ENCODE measurements at places on chromosomes 12 and 14.

- no peak for DNase-seq
Observed at GRCh38 chr14:39860596-39861228, 428.5 kb upstream of the FBXO33 start.

DNA sequence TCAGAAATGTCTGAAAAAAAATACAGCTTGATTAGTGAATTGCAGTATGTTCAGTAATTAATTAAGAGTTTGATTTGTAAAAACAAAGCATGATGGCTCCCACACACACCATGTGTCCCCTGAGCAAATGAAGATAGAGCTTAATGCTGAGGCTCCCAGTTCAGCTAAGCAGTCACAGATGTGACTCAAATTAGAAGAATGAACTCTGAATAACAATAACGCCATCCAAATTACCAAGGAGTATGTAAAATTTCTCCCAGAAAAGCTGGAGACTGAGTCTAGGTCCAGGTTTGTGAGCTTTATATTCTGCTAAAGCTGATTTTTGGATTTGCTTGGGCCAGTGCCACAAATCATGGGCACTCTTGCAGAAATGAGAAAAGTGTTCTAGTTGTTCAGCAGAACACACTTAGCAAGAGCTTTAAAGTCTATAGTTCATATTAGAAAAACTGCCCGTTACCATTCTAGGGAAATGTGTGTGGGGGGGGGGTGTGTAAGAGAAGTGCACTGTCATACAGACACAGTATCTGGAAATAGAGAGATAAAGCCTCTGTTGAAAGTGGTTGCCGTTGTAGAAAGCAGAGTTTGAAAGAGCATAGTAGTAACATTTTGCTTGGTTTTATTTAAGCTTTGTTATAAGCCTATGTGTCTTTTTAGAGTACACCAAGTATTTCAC is 253.1 kb downstream of the BCAT1 start:
- DNase-seq = peak; percentile 10

DNA sequence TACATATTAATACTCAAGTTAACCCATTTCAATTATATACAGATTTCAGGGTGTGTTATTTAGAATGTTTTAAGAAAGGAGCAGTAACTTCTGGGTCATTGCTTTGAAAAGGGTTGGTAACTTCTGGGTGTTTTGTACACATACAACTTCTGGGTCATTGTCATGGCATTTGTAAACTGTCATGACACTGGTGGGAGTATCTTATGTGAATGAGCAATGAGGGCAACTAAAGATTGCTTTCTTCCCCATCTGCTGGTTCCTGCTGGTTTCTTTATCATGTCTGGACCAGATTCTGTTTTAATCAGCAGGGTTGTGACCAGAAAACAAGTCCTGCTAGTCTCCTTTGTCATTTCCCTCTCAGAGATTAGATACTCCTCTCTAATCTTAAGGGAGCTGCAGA is 713.3 kb downstream of the LRFN5 start:
- DNase-seq = no peak

GRCh38 chr14:65222440-65222858 is 120.1 kb upstream of the MAX start:
- DNase-seq = peak; percentile 71

DNA sequence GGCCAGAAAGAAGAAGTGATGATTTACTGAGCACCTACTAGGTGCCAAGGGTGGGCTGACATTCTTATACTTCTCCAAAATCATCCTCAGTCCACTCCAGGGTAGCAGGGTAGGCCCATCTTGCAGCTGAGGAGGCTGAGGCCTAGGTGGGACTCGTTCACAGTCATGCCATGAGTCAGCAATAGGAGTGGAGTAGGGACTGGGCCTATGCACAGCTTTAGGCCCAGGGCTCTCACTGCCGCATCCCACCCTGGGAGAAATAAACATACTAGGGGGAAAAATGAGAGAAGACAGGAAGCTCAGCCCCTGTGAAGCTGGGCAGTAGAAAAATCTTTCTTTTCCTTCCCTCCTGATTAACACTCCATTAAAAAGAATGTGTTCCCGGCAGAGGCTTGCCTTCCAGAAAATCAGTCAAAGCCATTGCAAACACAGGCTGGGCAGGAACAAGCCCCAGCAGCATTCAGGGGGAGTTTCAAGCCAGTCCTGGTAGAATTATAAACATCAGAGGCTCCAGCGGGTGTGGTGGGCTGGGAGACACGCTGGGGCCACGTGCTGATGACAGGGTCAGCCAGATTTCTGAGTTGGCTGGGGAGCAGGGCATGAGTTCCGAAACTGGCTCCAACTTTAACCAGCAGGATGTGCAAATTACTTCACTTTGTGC is 1.8 kb downstream of the HSPB8 start:
- DNase-seq = peak; percentile 16

GRCh38 chr12:51632623-51633022 is 41.6 kb downstream of the SCN8A start:
- no peak for DNase-seq

- no peak for DNase-seq
Observed at GRCh38 chr14:52356025-52356424, 41.9 kb downstream of the PTGER2 start.

- no peak for DNase-seq
Observed at GRCh38 chr12:9868311-9868801, 798 bp downstream of the CLEC2B start.

- peak; percentile 6 for DNase-seq
Observed at GRCh38 chr12:42789808-42790760, 200.5 kb upstream of the PRICKLE1 start.

DNA sequence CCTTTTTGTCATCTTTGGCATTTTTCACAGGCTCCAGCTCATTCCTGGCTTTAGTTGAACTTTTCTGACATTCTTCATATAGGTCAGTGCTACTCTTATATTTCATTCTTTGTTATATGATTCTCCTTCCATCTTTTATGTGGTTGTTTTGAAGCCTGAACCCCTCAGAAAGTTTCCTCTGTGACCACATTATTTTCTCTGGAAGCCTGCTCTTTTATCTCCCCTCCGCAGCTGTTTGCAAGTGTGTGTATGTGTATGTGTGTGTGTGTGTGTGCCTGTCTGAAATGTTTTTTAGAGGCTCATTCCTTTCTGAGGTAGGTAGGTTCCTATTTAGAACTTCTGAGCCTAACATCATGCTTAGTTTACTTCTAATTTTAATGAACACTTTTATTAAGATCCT is 47.6 kb downstream of the ANO4 start:
- peak; percentile 84 for DNase-seq

DNA sequence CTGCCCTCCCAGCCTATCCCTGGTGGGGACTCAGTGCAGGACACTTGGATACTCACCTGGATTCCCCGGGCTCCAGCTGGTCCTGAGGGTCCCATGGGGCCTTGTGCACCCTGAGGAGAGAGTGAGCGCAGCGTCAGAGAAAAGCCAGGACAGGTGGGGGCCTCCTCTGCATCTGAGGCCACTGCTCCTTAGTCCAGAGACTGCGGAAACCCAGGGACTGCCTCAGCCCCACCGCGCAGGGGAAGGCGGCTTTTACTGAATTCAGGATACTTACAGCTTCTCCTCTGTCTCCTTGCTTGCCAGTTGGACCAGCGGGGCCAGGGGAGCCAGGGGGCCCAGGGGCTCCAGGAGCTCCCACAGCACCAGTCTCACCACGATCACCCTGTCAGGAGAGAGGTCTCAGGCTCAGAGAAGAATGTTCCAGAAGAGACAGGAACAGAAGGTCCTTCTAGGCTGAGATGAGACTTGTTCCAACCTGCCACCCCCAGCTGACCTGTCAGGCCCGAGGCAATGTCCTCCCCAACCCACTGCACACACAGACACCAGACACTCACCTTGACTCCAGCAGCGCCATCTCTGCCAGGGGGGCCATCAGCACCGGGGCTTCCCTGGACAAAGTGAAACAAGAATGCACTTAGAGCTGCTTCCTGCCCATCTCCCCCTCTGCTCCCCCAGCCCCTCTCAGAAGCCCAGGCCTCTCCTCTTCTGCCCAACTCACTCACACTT is 13.8 kb downstream of the TMEM106C start:
- no peak for DNase-seq

DNA sequence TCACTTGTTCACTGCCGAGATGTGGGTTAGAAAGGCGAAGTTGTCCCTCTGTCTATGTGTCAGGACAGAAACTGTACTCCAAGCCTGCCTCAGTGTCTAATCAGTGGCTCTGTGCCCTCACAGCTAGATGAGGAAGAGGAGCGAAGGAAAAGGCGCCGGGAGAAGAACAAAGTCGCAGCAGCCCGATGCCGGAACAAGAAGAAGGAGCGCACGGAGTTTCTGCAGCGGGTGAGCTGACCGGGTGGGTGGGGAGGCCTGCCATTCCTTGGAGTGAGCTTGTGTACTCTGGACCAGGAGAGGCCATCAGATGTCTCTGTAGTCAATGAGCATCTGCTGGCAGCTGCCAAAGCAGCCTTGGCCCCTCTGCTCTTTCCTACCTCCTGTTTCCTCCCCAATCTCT is 33.5 kb downstream of the JDP2 start:
- DNase-seq = no peak

DNA sequence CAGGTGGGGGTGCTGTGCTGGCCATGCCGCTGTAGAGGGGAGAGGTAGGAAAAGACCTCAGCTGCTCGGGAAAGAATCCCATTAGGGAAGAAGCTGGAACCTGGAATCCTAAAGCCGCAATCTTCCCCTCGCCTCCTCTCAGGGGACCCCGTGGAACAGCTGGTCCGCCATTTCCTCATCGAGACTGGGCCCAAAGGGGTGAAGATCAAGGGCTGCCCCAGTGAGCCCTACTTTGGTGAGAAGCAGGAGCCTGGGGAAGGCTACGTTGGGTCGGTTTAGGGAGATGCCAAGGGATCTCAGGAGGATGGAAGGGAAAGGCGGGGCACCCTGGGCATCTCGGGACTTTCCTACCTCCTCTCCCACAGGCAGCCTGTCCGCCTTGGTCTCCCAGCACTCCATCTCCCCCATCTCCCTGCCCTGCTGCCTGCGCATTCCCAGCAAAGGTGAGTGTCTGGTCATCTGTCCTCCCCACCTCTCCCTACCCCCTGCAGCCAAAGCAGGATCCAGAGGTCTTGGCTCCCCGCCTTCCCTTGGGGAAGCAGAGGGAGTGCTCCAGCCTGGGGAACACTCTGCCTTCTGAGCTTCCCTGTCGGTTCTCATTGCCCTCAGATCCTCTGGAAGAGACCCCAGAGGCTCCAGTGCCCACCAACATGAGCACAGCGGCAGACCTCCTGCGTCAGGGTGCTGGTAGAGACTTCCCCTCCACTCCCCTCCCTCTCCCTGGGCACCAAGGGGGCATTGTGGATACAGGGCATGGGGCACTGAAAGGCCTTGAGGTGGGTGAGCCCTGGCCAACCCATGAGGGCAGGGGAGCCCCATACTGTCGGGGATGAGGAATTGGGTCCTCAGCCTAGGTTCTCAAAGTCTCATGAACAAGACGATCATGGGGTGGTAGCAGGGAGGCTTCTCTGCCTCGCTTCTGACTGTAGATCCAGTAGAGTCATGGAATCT is 12.4 kb downstream of the TNS2 start:
- DNase-seq = peak; percentile 4

DNA sequence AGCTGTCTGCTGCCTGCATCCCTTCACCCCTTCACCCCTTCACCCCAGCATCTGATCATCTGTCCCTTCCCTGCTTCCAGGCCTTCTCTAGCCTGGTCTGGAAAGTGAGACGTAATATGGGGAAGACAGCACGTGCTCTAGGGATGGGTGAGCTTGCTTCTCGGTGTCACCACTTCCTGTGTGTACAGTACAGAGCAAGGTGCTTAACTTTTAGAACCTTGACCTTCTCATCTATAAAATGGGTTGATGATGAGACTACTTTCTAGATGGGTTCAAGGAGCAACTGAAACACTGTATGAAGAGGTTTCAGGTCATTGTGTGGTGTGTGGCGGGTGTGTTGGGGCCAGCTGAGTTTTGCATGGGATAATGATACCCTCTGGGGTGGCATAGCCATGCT is 140.5 kb downstream of the TSPAN9 start:
- no peak for DNase-seq

DNA sequence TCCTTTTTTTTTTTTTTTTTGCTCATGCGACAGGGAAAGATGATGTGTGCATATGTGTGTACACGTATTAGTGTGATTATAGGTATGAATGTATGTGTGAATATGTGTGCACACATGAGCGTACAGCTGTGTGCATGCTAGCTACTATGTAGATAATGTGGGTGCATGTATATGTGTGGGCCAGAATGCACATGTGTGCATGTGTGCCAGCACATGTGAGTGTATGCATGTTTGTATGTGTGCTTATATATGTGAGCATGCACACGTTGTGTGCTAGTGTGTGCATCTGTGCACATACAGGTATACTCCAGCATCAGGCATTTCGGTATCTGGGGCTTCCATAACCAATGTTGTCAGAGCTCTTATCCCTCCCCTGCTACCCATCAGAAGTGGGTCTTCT is 541.1 kb downstream of the AACS start:
- DNase-seq = no peak

DNA sequence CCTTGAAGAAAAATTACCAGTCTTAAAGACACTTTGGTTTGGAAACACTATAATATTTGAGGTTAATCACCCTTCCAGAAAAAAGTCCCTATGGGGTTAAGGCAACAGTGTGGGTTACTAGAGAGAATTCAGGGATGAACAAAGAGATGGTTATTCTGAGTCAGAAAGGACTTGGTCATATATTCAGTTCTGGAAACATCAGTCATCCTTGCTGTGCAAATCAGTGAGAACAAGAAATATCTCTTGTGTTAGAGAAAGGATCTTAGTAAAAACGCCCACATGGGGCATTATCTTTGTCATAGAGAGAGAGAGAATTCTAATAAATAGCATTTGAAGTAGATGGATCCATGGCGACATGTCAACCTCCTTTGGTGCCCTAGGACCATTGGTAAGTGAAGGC is 59.4 kb upstream of the E2F7 start:
- DNase-seq = peak; percentile 50

GRCh38 chr14:75835737-75836136 is 146.1 kb downstream of the TGFB3 start:
- DNase-seq = no peak

GRCh38 chr12:1213205-1213604 is 222.2 kb downstream of the ERC1 start:
- no peak for DNase-seq

- DNase-seq = no peak
Observed at GRCh38 chr12:27817766-27818165, 37.7 kb upstream of the MANSC4 start.

GRCh38 chr14:104973135-104973384 is 5.1 kb downstream of the AHNAK2 start:
- DNase-seq = peak; percentile 99

- DNase-seq = no peak
Observed at GRCh38 chr12:110581931-110582275, 1.2 kb downstream of the PPTC7 start.

GRCh38 chr12:2359725-2360629 is 307.2 kb downstream of the CACNA1C start:
- no peak for DNase-seq
